ENCODE measurements at places on chromosomes 3 and 15.
A peak's percentile ranks its signal among the peaks of the same experiment; 100 is the strongest.

DNA sequence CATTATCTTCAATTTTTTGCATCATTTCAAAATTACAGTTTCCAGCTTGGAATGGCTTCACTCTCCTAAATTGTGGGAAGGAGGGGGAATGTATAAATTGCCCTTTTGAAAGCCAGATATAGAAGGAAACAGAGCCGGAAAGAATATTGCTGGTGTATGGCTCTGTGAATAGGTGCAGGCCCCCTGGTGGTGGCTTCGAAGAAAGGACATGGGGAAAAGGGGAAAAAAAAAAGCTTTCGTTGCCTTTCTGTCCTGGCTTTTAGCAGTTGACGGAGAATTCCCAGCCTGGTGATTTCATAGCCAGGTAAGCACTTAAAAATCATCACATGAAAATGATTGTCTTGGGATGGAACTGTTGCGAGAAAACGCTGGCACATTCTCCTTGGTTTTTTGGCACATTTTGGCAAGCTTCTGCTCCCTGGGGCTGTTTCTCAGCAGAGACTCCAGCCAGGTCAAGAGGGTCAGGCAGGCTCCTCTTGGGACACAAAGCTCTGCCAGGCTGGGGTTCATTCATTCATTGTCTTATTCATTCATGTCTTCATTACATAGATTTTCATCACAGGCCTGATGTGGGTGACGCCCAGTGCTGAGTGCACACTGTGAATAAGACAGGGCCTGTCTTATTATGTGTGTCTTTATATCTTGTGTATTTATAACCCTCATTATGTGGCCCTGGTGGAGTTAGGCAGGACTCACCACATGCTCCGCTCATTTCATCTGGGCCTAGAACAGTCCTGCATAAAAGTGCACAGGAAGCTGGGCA lies 300.0 kb upstream of the TPM1 start:
- peak; percentile 54 for DNase-seq

DNA sequence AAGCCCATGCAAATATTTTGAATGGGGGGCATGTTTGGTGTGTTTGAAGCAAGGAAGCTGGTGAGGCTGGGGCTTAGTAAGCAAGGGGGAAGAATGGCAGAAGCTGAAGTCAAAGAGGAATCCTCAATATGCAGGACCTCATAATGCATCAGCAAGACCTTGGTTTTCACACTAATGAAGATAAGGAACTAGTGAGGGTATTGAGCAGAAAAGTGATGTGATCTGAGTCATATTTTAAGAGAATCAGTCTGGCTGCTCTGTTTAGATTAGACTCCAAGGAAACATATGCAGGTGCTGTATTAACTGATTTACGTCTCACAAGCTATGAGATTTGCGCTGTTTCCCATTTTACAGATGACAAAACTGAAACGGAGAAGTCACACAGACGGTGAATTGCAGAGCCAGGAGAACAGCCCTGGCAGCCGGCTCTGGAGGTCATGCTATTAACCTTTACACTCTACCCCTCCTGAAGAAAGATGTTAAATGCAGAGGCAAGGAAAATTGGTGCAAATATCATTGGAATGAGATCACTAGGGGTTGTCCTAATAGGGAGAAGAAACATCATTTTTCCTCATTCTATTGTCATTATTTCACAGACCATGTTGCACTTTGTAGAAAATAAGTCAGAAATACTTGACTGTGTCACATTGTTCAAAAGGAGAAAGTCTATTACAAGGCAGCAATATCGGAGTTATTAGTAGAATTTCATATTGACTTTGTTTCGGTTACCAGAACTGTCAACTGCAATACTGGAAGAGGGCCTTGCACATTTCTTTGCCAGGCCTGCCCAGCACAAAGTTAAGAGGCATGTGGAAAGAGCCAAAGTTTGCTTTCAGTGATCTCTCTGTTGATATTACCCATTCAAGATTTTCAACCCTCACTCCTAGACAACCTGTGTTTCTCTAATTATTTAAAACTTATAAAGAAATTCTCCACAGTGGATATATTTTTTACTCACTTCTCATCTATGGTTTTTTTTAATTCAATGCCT lies 64.9 kb downstream of the COL8A1 start:
- DNase-seq, result no peak

DNA sequence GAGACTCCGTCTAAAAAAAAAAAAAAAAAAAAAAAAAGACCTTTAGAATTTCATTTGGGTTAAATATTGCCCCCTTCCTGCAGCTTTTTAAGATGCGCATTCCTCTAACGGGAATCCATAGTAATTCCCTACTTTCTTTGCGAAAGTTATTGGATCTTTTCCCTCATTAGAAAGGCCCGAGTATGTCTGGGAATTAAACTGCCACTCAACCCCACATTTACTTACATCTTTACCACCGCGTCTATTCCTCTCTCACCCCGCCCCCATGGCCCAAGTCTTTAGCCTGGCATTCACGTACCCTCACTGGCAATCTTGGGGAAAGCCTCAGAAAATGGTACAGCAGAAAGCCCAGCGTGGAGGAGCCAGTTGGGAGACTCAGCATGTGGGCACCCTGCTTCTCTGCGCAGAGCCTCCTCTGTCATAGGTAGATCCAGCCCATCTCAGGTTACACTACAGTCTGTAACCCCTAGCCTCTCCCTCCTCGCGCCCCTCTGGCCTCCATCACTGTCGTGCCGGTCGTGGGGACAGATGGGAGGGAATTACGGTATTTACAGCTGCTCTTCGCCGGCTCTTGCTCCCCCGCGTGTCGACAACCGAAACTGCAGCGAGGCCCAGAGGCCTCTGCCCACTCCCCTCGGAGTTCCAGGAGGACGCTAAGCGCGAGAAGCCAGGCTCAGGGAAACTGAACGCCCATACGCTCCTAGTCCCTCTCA lies 6.4 kb upstream of the ANKDD1A start:
- no peak for DNase-seq

DNA sequence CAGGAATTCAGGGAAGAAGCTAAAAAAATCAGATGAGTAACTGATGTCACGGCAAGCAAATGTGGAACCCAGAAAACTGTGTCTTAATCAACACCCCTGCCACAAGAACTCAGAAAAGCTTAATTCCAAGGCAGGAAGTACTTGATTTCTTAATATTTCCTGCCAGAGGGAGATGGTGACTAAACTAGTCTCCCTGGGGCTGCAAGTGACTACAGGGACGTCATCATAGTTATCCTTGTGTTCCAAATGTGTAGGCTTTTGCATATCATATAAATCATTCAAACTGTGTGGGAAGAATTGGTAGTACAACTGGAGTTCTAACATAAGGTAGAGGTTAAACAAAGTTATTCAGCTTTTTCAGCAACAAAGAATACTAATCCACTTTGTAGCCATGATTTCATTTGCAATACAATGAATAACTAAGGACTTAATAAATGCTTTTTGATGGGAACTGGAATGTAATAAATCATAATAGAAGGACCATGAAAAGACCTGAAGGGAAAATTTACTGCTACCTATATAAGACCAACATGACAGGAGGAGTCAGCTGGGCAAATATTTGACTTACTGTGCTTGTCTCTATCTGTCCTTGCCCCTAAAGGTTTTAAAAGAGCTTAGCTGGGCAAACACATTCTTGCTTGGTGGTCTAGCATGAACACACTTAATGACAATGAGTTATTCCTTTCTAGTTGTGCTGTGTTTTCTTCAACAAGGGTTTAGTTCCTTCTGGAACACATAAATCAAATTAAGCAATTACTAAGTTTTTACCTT lies 76.0 kb upstream of the NECTIN3 start:
- DNase-seq, result no peak

- DNase-seq, result no peak
Observed at GRCh38 chr3:23629181-23629894, 176.4 kb upstream of the UBE2E1 start.

DNA sequence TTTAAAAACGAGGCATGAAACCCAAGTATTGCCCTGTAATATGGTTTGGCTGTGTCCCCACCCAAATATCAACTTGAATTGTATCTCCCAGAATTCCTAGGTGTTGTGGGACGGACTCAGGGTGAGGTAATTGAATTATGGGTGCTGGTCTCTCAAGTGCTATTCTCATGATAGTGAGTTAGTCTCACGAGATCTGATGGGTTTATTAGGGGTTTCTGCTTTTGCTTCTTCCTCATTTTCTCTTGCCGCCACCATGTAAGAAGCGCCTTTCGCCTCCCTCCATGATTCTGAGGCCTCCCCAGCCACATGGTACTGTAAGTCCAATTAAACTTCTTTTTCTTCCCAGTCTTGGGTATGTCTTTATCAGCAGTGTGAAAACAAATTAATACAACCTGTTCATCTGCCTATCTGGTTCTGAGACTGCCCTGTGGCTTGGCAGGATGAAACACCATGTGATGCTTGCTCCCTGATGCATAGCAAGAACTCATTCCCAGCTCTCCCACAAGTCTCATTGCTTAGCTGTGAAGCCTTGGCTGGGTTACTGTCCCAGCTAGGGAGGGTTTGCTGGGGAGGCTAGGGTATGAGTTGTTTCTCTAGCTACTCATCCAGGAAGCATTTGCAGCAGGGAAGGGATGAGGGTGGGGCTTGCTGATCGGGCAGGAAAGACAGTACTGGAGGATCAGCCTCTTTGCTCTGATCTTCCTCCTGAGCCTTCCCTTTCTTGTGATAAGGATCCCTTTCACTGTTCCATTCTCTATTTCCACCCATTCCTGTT lies 3.7 kb upstream of the SQOR start:
- DNase-seq, result no peak

DNA sequence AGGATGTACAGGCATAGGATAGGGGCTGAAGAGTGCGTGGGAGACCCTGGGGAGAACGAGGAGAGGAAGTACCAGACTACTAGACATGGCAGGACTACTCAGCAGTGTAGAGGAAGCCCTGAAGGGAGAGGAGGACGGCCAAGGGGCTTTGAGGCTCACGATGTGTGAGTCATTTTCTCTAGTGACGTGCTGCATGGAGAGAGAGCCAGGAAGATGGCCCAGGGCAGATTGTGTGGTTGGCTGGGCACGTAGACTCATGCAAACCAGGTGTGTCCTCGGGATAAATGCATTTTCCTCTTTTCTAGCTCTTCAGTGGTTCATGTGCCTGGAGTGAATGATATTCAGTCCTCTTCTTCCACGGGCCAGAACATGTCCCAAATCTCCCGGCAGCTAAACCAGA lies 115.0 kb upstream of the ABHD17C start:
- DNase-seq, result no peak

GRCh38 chr15:25886498-25887140 lies 23.5 kb upstream of the ATP10A start:
- DNase-seq, result no peak

DNA sequence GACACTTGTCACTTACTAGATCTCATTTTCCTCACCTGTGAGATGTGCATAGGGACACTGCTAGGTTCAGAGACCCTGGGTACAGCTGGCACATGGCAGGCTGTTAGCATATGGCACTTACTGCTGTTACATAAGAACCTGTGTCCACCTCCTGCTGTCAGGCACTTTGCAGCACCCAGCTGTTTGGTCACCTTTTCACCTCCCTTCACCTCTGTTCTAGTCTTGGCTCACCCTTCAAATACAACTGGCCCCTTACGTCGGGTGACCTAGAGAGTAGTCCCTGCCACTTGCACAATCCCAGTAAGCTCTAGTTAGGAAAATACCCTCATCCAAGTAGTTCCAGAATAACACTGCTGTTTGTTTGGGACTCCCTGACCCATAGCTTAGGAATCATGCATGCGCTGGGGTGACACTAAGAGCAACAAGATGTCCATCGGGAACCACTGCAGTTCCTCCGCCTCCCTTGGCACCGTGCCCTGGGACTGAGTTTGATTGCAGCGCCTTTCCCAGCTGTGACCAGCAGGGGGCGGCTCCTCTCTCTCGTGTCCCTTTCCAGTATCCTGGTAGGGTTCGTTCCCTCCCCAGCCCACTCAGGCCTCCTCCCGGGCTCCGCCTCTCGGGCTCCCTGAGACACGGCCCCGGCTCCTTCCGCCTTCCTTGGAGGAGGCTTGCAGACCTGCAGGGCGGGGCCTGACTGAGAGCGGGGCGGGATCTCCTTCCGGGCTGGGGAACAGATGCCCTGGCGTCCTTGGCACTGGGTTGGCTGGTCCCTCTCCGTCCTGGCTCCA lies 78.6 kb downstream of the ABHD5 start:
- peak; percentile 95 for DNase-seq

DNA sequence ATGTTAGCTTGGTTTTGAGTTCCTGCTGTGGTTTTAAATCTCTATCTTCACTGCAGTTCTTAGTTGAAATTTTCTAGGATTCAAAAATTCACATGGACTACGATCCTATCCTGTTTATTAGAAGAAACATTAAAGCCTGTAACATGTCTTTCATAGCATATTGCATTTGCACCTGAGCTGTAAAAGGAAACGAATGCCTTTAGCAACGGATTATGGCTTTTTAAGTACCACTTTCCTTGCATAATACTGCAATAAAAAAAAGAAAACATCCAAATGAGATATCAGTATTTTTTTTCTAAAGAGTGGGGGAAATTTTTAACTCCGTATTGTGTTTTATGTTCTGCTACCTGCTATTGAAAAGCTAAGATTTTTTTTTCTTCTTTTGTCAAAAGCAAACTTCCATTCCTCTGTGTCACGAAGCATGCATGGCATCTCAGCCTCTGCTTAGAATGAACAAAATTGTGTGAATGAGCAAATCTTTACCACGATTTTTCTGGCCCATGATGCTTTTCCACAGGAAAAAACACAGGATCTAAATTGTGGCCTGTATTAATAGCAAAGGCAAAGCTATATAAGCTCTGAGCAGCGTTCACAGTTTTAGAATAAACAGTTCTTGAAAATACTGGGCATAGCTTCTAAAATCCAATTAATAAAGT lies 110.0 kb upstream of the CDIN1 start:
- no peak for DNase-seq

GRCh38 chr3:126706631-126707030 lies 2.6 kb downstream of the CHCHD6 start:
- no peak for DNase-seq

DNA sequence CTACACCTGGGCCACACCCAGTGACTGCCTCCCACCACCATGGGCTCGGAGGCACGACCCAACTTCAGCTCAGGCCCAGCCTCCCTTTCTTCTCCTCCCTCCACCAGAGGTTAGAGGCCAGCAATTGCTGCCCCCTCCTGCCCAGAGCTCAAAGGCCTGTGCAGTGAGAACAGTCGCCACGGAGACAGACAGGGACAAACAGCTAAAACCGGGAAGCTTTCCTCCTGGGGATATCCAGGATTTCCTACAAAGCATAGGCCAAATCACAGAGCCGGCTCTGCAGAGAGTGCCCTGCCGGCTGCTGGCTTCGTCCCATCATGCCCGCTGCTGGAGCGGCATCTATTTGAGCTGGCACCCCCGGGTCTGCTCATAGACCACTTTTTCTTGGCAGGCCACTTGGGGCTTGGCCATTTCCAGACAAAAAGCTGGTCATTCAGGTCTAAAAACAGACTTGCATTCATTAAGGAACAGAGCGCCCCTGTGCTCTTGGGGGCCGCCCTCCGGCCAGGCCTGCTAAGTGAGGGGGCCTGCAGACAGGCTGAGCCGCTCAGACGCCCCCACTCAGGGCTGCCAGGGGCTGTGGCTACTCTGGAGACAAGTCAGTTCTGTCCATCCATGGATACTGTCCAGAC lies 17.5 kb downstream of the GRAMD2A start:
- no peak for DNase-seq
